ENCODE measurements at places on chromosomes 6 and 20.
A peak's percentile ranks its signal among the peaks of the same experiment; 100 is the strongest.

GRCh38 chr6:100135977-100136376, 142.0 kb upstream of the MCHR2 start:
- DNase-seq: no peak

DNA sequence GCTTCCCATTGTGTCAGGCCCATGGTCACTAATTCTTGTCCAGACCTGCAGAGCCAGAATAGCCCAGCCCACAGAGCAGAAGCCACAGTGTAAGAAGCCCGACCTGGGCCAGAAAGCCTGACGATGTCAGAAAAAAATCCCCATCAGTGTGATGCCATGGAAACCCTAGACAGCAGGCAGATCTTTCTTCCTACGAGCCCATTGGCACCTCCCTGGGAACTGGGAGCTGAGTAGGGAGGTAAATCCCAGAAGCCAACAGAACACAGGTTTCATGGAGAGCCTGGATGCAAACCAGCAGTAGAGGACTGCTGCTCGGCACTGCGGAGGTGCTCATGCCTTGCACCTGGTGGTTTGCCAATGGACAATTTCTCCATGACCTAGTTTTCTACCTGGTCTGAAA, 82.2 kb upstream of the SLC22A16 start:
- no peak for DNase-seq

DNA sequence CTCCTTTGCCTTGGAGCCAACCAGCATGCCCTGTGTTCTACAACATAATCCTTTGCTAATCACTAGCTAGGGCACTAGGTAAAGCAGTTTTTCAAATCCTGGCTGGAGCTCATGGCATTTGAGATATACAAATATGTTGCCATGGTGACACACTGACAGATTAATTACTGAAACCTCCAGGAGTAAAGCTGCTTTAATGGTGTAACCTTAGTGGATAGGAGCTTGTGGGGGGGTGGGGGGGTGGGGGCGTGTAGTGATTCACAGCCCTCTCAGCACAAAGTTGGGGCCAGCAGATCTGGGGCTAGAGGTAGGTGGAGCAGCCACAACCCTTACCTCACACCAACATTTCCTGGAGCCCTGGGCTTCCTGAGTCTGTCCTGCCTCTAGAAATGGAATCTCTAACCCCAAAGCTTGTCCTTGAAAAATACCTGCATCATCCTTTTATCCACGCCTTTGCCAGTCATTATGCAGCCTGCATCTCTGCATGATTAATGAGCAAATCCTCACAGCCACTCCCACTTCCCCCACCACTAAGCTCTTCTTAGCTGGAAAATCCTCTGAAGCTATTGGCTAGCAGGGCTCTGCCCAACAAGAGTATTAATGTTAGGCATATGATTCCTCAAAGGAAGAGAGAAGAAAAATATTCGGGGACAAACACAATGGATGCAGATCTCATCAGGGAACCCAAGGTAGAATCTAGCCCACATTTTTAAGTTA, 84.5 kb upstream of the PRND start:
- DNase-seq: no peak

DNA sequence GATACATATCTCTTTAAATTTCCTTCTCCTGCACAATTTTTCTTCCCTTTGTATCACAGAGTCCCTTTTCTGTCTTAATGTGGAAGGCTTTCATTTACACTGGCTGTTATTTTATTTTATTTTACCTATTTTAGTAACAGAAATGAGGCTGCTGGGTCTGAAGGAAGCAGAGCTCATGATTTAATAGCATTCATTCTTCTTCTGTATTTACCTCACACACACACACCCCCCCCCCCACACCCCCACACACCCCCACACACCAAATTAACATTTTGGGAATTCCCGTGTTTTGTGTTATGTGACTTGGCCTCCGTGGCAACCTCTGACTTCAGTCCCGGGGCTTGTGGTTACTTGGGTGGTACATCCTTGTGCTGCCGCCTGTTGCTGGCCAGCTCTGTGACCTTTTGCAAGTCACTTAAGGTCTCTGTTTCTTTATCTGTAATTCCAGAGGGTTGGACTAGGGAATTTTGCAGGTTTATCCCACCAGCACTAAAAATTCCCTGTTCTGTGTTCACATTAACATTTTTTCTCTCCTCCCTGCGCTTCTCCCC, 108.8 kb downstream of the TIAM2 start:
- DNase-seq: peak; percentile 51

GRCh38 chr6:30730601-30731435, 10.7 kb downstream of the TUBB start:
- DNase-seq: peak; percentile 87

DNA sequence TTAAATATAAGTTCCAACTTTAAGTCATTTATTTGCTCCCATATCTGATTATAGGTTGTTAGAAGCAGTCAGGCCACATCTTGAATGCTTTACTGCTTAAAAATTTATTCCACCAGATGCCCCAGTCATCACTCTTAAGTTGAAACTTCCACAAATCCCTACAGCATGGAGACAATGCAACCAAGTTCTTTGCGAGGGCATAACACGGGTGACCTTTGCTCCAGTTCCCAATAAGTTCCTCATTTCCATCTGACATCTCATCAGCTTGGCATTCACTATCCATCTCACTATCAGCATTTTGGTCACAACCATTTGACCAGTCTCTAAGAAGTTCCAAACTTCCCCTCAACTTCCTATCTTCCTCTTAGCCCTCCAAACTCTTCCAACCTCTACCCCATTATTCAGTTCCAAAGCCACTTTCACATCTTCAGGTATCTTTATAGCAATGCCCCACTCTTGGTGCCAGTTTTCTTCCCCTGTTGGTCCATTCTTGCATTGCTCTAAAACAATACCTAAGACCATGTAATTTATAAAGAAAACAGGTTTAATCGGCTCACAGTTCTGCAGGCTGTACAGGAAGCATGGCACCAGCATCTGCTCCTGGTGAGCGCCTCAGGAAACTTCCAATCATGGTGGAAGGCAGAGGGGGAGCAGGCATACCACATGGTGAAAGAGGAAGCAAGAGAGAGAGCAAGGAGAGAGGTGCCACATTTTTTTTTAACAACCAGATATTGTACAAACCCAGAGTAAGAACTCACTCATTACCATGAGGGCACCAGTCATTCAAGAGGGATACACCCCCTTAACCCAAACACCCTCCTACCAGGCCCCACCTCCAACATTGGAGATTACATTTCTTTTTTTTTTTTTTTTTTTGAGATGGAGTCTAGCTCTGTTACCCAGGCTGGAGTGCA, 15.9 kb upstream of the ITPR3 start:
- DNase-seq: no peak

DNA sequence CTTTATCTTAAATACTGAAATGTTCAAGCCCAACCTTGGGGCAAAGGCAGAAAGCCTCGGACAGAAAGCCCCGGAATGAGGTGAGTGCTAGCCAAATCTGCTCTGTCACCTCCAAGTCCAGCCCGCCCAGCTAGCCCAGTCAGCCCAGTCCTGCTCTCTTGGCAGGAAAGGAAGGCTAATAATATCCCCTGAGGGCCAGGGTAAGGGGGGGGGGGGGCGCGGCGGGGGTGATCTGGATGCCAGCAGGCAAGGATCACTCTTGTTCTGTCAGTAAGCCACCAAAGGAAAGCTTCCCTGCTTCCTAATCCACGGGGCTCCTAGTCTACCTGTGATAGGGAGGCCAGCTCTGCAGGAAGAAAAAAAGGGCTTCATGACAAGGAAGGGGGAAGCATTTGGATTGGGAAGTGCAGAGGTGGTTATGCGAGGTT, 1.1 kb downstream of the NDRG3 start:
- no peak for DNase-seq

DNA sequence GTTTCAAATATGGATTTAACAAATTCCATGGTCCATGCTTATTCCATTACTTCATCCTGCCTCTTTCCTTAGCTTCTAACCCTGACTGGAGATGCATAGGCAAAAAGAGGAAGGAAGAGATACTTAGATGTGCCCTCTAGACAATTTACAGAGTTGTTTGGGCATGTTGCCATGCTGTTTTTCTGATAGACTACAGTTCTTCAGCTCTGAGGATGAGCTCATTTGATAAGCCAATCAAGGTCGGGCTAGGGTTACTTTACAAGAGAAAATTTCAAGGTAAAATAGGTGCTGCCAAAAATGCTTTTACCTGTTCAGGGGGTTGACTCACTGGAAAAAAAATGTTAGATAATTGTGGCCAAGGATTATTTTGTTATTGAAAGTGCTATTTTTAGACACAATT, 5.9 kb downstream of the HCRTR2 start:
- DNase-seq: no peak

DNA sequence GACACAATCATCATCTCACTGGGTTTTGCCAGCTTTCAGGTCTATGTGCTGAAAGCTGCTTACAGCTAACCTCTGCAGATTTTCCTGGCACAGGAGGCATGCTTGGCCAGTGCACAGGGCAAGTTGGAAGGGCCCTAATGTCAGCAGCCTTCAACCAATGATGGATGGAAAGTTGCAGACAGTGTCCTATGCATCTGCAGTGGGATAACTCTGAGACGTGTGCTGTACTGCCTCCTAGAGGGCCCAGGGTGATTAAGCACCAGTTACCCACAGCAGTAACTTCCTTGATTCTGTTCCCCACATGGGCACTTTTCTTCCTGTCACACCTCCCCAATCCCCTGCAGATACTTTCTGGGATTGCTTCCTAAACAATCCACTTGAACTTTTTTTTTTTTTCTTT, 38.6 kb downstream of the OVOL2 start:
- DNase-seq: no peak

All from activated naive CD4-positive, alpha-beta T cell treated with Interleukin-2 at 50 U/mL for 16 hours (primary cell).